ENCODE measurements at places on chromosomes 1 and 21.

GRCh38 chr1:245704341-245704740 lies 549.6 kb downstream of the KIF26B start:
- no peak for DNase-seq

- DNase-seq = no peak
Observed at GRCh38 chr1:24964811-24965570, 34.9 kb upstream of the RUNX3 start.

GRCh38 chr1:54944610-54945392 lies 35.6 kb upstream of the TMEM61 start:
- DNase-seq = peak; percentile 53

GRCh38 chr21:41170859-41171609 lies 3.1 kb downstream of the BACE2 start:
- peak; percentile 64 for DNase-seq

DNA sequence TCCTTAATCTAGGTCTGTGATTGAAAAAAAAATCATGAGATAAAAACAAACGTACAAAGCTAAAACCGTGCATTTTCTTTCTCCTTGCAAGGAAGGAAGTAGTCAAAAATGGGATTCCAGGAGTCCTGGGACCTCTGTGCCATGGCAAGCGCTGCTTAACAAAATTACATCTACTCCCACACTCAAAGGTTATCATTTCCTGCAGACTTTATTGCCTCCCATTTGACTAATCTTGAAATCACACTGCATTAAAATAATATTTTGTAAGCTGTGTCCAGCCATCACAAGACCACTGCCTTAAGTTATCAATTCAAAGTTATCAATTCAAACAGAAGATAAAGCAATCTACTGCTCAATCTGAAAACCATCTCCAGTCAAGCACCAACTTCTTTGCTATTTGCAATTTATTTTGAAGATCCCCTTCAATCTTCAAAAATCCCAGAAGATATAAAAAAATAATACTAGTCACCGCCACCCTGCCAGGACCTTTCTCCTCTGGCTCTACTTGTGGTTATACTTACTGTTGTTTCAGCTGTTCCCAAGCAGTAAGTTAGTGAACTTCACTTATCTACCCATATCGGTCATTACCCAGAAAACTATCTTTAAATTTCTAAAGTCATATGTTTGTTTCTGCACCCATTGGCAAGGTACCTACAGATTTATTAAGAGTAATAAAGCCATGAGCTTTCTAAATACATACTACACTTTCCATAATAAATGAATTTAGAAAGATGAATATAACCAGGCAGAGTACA lies 38.1 kb upstream of the RAP1GAP start:
- DNase-seq = no peak

- DNase-seq = no peak
Observed at GRCh38 chr1:41023279-41023990, 1.9 kb upstream of the SLFNL1 start.

DNA sequence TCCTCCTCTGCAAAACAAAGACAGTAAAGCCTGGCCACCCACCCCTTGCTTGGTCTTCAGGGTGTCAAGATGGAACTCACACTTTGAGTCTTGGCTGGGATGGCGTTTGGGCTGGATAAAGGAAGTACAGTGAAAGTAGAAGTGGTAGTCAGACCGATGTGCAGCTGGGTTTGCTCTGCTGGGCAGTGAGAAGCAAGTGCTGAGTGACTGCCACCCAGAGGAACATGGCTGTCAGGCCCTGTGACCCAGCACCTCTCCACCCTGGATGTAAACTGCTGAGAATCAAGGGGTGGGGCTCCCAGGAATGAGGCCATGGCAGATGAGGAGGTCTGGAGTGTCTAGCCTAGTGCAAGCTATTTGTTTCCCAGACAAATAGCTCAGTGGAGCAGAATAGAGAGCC lies 51.2 kb downstream of the POFUT2 start:
- DNase-seq = no peak

DNA sequence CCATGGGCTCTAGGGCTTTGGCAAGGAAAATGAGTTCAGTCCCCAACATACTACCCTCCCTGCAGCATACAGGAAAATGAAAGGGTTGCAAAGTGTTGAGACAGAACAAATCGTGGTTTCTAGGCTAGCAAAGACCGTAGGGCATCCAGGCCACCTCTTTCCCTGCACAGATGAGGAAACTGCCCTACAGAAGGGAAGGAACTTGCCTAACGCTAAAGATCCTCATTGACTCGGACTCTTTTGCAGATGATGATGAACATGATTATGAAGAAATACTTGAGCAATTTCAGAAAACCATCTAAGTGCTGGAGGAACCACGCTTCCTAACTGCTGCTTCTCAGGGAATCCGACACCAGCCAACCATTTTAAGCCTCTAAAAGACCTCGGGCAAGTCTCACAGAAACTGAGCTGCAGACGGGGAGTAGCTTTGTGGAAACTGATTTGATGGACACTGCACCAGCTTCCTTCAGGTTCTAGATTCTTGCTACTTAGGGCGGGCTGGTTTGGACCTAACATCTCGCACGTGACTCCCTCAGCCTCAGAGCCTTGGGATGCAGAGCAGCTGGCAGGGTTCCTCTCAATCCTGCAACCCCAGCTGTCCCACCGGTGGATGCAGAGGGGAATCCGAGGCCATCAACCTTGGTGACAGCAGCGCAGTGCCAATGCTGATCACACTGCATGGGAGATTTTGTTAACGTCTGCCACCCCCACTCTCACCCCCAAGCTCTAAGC lies 13.4 kb downstream of the THEMIS2 start:
- DNase-seq = no peak

- no peak for DNase-seq
Observed at GRCh38 chr1:96538883-96539282, 182.7 kb upstream of the PTBP2 start.

GRCh38 chr1:24344090-24344742 lies 25.1 kb downstream of the GRHL3 start:
- no peak for DNase-seq

DNA sequence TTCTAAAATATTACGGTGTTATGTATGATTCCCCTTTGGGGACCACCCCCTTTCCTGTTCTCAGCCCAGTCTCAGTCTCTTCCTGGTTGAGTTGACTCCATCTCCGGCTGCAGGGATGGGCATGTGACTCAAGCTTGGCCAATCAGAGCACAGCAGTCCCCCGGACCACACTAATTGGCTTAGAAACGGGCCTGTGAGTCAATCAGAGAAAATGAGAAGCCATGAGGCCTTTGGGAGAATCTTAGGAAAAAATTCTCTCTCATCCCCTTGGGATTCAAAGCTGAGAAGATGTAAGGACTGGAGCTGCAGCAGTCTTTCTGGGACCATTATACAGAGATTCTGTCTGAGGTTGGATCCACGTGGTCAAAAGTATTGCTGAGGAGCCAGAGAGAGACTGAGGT lies 10.7 kb upstream of the FHAD1 start:
- DNase-seq = no peak

DNA sequence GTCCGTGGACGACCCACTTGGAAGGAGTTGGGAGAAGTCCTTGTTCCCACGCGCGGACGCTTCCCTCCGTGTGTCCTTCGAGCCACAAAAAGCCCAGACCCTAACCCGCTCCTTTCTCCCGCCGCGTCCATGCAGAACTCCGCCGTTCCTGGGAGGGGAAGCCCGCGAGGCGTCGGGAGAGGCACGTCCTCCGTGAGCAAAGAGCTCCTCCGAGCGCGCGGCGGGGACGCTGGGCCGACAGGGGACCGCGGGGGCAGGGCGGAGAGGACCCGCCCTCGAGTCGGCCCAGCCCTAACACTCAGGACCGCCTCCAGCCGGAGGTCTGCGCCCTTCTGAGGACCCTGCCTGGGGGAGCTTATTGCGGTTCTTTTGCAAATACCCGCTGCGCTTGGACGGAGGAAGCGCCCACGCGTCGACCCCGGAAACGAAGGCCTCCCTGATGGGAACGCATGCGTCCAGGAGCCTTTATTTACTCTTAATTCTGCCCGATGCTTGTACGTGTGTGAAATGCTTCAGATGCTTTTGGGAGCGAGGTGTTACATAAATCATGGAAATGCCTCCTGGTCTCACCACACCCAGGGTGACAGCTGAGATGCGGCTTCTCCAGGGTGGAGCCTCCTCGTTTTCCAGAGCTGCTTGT lies 32.4 kb downstream of the PRMT2 start:
- peak; percentile 28 for DNase-seq

DNA sequence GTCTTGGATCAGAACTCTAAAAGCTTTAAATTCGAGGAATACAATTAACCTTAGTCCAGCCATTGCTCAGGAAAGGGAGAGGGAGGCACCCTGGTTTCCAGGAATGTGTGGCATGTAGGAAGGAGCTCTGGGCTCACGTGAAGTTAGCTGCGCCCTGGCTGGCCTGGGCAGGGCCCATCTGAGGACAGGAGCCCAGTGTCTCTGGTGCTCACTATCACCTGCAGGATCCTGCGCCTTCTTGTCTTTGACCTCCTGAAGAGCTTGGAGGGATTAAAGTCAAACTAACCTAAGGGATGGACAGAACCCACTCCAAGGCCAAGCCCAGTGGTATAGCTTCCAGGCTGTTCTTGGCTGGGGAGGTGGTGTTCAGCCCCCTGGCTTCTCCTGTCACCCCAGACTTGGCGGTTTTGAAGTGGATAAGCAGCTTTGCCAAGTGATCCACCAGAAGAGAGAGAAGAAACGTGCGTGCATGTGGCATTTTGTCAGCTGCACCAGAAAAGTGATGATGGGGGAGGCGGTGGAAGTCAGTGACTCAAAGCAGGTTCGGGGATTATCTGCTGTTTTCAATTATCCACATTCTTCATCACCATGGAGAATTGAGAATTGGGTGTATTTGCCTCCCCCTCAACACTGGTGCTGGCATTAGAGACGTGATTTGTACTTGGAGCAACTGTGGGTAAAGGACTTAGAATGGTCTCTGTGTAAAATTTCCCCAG lies 11.9 kb upstream of the KCNN3 start:
- DNase-seq = no peak

DNA sequence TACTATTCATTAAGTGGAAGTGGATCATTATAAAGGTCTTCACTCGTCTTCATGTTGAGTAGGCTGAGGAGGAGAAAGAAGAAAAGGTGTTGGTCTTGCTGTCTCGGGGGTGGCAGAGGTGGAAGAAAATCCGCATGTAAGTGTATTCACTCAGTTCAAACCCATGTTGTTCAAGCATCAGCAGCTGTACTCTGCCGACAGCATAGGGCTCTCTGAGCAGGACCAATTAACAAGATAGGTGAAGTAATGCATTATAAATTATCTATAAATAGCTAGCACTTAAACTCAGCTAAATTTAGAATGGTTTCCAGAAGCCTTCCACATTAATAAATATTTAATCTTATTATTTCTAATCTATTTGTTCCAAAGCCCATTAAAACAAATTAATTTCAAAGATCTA lies 116.8 kb downstream of the RGS2 start:
- no peak for DNase-seq

DNA sequence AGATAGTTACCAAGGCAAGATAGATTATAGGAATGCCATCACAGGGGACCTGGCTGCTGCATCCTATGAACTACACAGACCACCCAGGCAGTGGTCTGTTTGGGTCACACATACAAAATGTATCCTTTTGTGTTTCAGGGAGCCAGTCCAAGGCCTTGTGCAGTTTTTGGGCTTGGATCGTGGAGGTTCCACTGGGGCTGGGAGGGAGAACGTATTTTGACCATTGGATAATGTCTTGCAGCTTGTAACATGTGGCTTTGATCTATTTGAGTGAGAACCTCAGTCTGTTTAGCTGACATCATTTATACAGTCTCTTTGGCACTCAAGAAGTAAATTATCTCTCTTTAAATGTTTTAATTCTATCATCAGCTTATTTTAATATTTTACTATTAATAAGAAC lies 147.3 kb downstream of the DUSP10 start:
- no peak for DNase-seq

DNA sequence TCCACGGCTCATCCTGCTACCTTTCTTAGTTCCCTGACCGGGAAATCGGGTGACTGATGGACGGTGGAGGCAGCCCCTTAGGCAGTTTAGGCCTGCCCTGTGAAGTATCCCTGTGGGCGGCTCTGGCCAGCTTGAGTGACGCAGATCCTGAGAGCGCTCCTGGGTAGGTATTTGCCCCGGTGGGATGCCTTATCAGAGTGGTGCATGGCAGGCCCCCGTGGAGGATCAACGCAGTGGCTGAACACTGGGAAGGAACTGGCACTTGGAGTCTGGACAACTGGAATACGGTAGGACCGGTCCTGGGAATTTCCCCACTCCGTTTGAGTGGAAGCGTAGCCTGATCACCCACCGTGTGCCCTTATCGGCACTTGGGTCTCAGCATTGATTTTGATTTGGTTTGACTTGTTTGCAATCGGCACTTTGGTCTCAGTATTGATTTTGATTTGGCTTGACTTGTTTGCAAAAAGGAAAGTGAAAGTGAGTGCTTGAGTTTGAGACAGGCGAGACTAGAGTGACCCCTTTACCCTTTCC lies 15.2 kb downstream of the PLA2G2F start:
- DNase-seq = no peak

- DNase-seq = no peak
Observed at GRCh38 chr1:36835696-36836095, 198.6 kb downstream of the GRIK3 start.

DNA sequence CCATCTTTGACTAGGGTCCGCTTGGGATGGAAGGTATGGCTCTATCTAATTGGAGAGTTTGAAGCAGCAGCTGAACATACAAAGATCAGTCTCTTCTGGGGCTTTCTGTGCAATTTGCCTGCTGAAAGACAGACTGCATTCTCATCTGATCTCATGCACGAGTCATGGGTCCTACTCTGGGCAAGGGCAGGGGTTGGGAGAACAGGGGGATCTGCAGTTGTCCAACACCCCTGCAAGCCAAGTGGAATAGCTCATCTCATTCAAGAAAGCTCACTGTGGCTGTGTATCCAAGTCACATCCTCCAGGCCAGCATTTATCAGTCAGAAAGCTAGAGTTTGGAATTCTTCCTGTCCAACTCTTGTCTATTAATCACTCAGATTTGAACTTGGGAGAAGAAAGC lies 177.2 kb upstream of the C8B start:
- no peak for DNase-seq

GRCh38 chr1:226978432-226979114 lies 38.5 kb downstream of the COQ8A start:
- DNase-seq = no peak

DNA sequence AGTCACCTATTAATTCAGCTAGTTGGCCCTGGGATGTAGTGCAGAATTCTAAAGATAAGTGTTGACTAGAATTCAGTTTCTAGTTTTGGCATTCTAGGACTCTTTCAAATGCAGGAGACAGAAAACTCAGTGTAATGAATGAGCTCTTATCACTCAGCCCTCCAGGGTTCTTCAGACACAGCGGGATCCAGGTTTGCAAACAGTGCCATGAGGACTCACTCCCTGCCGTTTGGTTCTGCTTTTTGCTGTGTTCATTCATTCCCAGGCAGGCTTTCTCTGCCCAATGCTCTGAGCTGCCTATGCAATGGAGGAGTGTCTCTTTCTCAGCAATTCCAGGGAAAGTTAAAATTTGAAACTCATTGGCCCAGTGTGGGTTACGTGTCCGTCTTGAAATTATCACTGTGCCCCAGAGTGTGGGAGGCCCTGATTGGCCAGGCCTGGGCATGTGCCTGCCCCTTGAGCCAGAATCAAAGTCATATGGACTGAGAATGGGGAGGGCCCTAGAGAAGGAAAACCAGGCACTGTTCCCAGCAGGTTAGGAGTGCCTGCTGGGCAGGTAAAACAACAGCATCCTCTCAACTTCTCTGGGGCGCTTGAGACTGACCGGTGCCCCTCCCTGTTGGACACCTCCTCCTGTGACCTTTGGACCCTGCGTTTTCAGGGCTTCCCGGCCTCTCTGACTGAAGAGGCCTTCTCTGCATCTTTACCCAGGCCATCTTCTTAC lies 43.4 kb downstream of the TMEM51 start:
- no peak for DNase-seq

Data from NCI-H1105 (cell line).